ENCODE measurements at places on chromosomes 11 and 22.

DNA sequence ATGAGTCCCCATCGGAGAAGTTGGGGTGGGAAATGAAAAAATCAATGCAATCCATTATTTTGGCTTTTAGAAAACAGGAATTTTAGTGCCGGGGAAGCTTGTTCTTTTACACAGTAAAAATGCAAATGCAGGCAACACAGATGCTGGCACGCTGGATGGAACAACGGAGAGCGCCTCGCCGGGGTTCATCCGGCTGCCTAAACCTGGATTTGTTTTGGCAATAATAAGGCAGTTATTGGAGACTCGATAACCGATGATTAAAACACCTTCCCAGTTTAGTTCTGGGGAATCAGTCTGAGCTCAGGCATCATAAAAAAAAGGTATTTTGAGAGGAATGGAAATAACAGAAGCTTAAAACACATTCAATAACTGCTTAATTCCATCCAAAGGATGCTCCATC is 2.9 kb downstream of the DSCAML1 start:
- no peak for DNase-seq

GRCh38 chr11:66541892-66542291 is 4.0 kb downstream of the ZDHHC24 start:
- no peak for DNase-seq

DNA sequence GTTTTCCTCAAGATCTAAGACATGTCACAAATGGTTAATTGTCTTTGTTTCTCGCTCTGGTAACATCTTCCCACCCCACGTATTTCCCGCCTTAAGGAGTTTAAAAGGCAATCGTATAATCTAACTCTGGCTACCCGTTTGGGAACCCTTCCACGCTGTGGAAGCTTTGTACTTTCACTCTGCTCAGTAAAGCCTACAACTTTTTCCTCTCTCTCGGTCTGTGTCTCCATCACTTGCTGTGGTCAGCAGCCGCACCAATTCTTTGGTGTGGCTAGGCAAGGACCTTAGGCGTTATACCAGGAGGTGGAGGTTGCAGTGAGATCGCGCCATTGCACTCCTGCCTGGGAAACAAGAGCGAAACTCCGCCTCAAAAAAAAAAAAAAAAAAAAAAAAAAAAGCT is 1430.1 kb downstream of the LRRC4C start:
- no peak for DNase-seq

- no peak for DNase-seq
These were observed 29.5 kb downstream of the RCOR2 start for GRCh38 chr11:63887386-63887999.

DNA sequence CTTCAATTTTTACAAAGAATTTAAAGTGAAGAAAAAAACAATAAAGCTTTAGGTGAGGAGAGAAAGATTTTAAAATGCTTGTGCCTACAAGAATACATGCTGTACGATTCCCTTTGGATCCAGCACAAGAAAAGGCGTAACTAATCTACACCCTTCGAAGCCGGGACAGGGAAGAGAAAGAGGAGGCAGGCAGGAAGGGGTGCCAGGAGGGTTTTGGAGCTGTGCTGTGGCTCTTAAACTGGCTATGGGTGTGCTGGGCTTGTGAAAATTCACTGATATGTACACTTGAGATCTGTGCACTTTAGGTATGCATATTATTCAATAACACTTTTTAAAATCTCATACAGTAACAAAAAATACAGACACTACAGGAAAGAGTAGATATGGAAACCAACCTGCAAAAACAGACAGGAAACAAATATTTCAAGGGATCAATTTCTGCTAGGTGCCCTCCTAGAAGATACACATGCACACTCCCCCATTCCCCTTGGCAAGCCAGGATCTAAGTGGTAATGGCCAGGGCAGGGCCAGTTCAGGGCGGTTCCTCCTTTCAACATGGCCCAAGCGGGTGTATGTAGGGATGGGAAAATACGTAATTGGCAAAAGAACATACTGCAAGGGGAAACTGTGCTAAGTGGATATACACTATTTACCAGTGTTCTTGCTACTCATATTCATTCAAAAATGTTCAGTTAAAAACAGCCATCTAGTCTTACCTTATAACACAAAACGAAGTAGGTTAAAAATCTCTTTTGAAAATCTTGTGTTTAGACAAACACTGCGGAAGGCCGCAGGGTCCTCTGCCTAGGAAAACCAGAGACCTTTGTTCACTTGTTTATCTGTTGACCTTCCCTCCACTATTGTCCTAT is 54.2 kb downstream of the PACSIN2 start:
- DNase-seq: no peak

DNA sequence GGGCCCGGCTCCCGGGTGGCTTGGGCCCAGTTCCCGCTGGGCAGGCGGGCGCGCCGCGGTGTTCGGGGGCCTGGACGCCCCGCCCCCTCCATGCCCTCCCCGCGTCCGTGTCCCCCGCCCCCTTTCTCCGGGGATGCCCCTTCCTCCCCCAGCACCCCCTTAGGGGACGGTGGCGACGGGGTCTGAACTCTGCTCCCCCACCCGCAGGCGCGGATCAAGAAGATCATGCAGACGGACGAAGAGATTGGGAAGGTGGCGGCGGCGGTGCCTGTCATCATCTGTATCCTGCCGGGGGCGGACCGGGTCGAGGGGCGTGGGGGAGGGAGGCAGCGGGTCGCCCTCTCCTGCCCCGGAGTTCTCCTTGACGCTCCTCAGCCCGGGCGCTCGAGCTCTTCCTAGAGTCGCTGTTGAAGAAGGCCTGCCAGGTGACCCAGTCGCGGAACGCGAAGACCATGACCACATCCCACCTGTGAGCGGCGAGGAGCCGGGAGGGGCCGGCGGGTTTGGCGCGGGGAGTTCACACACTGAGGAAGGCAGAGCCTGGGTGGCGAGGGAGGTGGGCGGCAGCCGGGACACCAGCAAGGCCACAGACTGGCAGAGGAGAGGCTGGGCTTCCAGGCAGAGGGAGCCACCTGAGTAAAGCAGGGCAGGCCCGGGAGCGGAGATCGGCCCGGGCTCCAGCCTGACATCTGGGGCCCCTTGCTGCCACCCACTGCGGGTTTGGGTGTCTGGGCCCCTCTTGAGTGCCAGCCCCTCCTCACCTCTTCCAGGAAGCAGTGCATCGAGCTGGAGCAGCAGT is 546 bp downstream of the DRAP1 start:
- DNase-seq: peak; percentile 47

- DNase-seq: no peak
These were observed 28.3 kb downstream of the SLC6A5 start for GRCh38 chr11:20627701-20628100.

GRCh38 chr22:19852177-19852781 is 2.4 kb downstream of the GNB1L start:
- DNase-seq: peak; percentile 19

DNA sequence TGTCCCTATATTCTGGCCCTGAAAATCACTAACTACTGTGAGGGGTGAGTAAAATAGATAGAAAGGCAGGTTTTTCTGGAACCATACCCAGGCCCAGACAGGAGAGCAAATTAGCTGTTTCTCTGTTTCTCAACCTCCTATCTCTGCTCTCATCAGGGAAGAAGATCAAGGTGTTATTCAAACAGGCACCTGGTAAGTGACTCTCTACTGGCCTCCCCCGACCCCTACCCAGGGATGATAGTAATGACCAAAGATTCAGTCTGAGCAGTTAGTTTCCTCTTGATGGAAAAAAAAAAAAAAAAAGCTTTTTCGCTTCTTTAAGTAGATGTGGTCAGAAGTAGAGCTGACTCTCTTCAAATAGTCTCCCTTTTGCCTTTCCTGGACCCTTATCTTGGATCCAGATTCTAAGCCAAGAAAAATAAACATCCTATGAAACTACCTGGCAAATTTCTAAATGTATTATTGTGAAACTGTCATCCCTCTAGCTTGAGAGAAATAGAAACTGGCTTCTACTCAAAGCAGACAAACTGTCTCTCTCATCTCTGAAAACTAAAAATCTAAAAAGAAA is 9.9 kb downstream of the LRRC4C start:
- DNase-seq: no peak

DNA sequence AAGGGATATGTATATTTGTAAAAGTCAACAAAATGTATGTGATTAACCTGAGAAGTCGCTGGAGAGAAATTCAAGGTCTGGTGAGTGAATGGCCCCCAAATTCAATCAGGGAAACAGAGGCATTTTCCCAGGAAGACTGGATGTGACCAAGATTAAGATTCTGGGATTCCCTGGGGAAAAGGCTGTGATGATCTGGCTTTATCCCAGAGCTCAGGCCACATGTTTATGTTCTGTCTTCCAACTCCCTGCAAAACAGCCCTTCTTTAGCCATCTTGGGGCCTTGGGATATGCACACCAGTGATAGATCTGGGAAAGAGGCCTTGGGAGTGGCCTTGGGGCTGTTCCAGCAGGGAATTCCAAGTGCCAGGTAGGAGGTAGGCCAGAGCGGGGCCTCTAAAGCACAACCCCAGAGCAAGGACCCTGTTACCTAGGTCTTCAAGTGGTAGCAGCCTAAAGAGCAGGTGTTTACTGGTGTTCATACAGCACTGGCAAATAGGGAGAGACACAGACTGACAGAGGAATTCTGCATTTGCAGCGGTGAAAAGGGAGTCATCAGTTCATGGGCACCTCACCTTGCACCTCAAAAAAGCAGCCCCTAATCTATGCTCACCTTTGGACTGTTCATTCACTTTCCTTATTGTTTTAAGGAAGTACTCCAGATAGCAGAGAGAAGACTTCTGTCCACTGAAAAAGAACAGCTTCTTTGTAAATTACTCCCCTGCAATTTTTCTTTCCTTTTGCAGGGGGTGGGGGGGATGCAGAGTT is 312.4 kb downstream of the BUD13 start:
- DNase-seq: no peak

All from tibial artery (tissue), 4 donors.